ENCODE measurements at places on chromosomes 16 and 17.
A peak's percentile ranks its signal among the peaks of the same experiment; 100 is the strongest.

GRCh38 chr16:57999971-58000705 is at the start of gene ZNF319:
Gene ZNF319, minus strand, starts transcription at chr16:58000672. Its CDS starts 2,407 bp downstream, at chr16:57998265.
- peak; percentile 41 for DNase-seq

DNA sequence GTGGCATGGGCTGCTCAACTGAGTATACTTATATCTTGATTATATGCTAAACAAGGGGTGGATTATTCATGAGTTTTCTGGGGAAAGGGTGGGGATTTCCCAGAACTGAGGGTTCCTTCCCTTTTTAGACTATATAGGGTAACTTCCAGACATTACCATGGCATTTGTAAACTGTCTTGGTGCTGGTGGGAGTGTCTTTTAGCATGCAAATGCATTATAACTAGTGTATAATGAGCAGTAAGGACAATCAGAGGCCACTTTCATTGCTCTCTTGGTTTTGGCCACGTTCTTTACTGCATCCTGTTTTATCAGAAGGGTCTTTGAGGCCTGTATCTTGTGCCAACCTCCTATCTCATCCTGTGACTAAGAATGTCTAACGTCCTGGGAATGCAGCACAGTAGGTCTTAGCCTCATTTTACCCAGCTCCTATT is 12.0 kb downstream of the PRR11 start:
- DNase-seq: no peak

- no peak for DNase-seq
Observed at GRCh38 chr16:23280483-23280967, 21.6 kb upstream of the SCNN1B start.

- no peak for DNase-seq
Observed at GRCh38 chr17:46023783-46024388, 24.8 kb downstream of the STH start.

DNA sequence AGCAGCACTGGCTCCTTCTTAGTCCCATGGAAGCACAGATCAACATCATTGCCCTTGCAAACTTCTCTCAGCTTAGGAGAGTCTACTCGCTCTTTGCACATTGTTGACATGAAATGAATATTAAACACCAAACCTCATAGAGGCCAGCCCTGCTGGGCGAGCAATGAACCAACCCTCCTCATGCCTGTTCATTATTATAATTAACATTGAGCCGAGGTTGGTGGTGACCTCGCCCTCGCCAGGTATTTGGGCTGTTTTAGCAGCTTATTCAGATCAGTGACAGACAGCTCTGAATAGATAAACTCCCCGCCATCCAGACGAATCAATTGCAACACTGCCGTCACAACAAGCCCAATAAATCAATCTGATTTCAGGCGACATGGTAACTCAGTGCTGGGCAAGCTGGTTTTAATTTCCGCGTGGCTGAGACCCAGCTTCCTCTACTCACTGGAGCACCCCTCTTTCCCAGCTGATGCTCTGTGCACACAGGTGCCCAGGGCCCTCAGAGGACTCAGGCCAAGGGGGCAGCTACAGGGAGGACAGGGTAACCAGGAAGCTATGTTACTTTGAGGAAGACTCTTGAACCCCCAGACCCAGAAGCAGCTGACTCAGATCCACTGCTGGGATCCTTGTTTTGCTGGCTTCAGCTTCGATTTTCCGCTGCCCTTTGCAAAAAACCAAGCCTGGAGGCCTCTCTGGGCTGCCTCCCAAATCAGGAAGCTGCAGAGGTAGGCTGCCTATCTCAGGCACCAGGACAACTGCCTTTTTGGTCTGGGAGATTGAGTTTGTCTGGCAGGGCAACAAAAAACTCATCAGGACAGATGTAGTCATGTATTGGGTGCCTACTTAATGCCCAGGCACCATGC is 10.7 kb upstream of the SEZ6 start:
- DNase-seq: no peak

DNA sequence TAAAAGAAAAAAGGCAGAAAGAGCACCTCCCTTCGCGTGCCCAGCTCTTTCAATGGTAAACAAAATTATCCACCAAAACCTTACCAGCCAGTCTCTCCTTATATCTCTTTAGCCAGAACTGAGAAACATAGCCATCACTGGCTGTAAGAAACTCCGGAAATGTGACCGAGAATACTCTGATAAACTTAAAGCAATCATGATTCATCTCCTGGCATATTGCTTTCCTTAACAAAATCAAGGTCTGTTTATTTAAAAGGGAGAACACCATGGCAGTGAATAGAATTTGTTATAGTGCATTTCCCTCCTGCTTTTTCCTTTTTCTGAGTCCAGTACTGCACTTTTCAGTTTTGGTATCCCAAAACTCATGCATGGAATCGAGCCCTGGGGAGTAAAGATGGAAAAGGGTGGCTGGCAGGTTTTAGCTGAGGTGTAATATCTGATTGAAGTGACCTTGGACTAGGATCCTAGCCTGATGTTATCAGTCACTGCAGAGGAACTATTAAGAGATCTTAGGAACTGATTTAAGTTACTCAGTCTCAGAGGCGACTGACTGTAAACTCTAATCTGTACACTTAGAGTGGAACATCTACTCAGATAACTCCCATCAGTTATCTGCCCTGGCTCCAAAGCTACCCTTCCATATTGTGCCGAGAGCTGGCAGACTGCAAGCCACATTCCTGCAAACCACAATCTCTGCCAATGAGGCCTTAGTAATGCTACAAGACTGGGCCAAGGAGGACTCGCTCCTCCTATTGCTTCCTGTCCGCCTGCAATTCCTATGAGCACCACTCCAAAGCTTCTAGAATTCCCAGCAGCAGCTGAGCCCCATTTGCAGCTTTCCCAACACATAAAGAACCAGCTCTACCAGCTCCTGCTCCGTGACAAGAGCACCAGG is 7.4 kb upstream of the COX10 start:
- DNase-seq: no peak

DNA sequence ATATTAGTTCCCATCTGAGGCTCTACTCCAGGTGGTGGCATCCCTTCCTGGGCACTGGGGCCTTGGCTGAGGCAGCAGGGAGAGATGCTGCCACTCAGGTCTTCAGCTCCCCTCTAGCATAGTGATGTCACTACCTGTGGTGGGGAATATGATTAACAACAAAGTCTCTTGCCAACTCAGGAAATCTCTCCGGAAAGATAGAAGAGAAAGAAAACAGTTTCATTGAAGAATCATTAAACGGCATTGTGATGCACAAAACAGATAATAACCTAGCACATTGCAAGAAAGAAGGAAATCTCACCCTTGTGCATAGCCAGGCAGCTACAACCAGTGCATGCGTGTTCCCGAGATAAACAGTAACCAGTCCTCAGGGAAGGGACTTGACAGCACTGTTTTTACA is 12.2 kb upstream of the ZNF267 start:
- no peak for DNase-seq

DNA sequence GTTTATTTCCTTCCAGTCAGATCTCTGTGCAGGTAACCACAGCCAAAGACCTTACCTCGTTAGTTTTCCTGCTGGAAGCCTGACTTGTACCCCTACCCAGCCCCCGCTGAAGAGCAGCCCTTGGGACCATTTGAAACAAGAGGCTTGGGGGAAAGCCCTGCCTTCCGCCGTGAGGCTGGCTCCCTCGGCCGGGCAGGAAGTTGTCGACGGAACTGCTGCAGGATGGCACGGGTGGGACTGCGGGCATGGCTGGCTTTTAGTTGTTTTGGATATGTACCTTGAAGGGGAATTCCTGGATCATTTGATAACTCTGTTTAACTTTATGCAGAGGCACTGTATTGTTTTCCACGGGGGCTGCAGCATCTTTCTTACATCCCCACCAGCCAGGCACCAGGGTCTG is 49.0 kb upstream of the ENDOV start:
- DNase-seq: no peak

- no peak for DNase-seq
Observed at GRCh38 chr16:74682556-74682955, 15.9 kb upstream of the RFWD3 start.

DNA sequence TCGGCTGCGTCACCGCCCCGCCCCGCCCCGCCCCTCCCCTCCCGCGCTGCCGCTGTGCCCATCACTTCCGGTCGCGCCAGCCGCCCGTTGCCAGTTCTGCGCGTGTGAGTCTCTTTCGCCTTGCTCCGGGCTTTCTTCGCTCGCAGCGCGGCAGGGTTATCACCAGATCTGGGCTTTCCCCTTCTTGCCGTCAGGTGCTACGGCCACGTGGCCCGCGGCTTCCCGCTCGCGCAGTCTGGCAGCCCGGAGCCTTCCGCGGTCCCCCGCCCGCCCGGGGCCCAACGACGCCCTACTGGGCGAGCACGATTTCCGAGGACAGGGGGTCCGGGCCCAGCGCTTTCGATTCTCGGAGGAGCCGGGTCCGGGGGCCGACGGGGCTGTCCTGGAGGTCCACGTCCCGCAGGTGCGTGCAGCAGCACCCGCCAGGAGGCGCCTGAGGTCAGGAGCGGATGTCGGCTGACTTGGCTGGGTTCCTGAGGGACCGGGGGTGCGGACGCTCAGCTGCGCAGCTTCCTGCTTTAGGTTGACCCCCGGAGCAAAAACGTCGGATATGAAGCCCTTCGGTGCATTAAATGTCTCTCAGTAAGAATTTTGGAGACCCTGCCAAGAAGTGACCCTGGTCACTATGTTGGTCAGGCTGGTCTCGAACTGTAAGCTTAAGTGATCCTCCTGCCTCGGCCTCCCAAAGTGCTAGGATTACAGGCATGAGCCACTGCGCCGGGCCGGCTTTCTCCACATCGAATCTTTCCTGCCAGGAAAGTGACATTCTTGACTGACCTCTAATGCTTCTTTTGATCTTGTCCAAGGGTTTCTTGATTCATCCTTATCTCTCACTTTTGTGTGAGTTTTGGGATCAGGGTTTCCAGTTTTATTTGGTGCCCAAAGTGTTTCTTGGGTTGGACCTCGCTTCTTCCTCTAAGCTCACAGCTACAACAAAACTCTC is at the start of gene METTL23:
Gene METTL23 (plus strand): TSS at position 64 of the 943 bp plus-strand sequence. CDS start 2,872 bp downstream, outside the sequence.
- peak; percentile 96 for DNase-seq

DNA sequence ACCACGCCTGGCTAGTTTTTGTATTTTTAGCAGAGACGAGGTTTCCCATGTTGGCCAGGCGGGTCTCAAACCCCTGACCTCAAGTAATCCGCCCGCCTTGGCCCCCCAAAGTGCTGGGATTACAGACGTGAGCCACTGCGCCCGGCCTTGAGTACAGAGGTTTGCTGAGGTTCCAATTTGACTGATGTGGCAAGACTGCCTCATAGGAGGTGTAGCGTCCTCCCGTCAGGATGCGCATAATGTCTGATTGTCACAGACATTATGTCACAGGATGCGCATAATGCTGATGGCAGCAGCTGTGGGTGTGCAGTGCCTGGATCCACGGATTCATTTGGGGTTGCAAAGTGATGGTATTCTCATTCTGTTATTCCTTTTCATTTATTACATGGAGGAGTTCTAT is 45.2 kb downstream of the HAPSTR1 start:
- DNase-seq: no peak

DNA sequence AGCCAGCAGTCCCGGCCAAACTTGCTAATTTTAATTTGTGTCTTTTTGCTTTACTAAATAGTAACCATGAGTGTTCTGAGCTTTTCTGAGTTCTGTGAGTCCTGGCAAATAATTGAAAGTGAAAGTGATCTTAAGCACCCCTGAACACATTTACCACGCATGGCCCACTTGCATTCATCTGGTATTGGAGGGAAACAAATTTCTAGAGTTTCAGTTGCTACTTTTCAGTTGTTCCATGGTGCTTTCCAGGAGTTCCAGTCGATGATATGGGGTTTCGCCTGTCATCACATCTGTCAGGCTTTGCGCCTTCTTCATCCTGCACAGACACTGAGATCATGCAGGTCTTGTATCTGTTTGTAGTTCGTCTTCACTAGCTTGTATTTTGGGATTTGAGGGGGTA is 44.1 kb downstream of the CRLF3 start:
- peak; percentile 62 for DNase-seq

DNA sequence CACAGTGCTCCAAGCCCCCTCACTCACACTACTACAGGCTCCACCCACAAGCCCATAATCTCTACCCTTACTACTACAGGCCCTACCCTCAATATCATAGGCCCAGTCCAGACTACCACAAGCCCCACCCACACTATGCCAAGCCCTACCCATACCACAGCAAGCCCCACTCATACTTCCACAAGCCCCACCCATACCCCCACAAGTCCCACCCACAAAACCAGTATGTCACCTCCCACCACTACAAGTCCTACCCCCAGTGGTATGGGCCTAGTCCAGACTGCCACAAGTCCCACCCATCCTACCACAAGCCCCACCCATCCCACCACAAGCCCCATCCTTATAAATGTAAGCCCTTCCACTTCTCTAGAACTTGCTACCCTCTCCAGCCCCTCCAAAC is 13.8 kb downstream of the RIPOR1 start:
- peak; percentile 68 for DNase-seq

GRCh38 chr17:80426671-80427326 is 11.8 kb downstream of the ENDOV start:
- peak; percentile 90 for DNase-seq

DNA sequence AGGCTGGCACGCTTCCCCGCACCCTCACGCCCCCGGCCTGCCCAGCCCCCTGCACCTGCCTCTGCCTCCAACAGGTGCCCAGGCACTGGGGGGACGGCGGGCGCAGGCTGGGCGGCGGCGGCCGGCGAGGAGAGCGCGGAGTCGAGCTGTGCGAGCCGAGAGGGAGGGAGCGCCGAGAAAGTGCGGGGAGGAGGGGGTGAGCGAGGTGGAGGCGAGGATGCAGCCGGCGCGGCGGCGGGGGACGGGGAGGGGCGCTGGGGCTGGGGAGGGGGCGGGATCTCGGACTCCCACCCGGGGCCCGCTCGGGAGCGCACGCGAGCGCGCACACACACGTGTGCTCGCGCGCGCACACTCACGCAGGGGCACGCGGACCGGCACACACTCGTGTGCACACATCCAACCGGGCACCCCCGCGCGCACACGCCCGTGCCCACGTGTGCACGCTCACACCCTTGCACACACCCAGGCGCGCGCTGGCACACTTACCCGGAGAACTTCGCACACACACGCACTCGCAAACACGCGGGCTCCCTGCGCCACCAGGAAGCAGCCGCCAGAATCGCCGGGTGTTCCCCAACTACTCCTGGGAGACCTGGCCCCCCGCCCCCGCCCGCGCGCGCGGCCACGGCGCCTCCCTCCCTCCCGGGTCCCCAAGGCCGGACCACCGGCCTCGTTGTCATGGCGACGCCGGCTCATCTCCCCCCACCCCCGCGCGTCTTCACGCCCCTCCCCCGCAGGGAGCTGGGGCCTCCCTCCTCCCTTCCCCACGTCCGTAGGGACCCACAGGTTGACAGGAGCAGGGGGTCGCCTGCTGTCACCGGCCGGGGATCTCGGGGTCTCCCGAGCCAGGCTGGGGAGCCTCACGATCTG is at the start of gene DOC2A:
Gene DOC2A (minus strand): TSS at position 184 of the 870 bp plus-strand sequence. CDS start 805 bp downstream, outside the sequence.
- DNase-seq: no peak

DNA sequence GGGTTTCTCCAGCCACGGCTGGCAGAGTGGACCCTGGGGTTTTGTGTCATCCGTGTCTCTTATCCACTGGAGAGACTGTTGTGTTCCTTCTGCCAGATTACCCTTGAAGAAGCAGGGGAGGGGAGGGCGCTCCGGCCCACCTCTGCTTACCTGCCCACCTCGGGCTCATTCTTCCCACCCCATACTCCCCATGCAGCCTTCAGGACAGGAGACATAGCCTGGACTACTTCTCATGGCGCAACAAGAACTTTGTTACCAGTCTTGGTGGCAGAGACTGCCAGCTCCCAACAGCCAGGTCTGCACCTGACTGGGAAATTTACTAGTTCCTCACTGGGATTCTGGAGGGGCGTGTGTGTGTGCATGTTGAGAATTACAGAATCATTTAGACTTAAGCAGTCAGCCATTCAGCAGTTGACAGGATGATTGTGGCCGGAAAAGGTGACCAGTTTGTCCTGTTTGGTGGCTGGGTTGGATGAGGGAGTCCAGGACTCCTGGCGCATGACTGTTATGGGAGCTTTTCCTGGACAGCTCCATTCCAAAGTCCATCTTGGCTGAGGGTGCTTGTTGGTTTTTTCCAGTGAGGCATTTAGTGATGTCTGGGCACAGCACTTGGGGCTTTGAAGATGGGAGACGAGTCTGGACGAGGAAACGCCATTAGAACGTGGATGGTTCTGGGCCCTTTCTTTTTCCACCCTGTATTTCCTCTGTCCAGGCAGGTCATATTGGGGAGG is 8.7 kb downstream of the GSE1 start:
- no peak for DNase-seq

Measured in stimulated activated naive CD8-positive, alpha-beta T cell treated with anti-CD3 and anti-CD28 coated beads, Interleukin-15, amount 100 ng/mL, for 72 hours (primary cell).